ENCODE measurements at places on chromosomes 2 and 18.

DNA sequence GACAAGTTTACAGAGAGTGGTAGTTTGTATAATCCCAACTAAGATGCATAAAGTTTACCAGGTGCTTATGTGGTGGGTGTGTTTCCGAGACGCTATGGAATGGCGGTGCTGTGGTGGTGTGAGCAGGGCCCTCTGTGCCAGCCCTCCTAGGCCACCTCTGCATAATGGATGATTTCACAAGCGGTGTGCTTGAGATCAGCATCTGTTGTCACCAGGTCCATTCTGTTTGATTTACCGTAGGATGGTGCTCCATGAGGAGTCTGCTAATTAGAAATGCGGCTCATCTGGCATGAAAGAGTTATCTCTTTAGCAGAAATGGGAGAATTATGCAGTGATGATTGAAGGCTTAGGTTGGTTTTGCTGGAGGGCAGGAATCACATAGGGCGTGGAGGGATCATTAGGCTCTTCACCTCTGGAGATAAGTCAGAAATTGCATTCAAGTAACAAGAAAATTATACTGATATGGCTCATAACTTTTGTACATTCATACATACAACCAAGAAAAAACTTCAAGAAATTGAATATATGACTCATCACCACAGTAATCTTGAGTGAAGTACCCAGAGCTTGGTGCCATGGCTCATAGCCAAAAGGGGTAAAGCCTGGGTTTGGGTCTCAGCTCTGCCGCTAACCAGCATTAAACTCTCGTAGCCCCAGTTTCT is 41.4 kb downstream of the CRIM1 start:
- no peak for DNase-seq

- DNase-seq, result no peak
Measured at GRCh38 chr2:208097313-208097712, 27.0 kb downstream of the CRYGD start.

GRCh38 chr2:25227576-25227975 is 59.2 kb upstream of the POMC start:
- DNase-seq, result no peak

DNA sequence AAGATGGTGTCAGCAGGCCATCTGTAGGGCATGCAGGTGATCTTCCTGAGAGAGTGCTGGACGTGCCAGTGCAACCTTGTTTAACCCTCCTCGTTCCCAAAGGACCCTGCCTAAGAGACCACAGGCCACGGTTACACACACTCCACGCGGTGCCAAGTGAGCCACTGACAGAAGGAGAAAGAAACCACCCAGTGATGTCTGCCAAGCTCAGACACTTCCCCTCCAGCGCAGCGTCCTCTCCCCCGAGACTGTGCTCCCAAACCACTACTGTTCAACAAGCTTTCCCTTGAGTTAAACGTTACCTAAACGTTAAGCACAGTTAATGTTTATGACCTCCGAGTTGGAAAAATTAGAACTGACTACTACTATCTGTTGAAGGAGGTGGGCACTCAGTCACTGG is 119.1 kb upstream of the NCK2 start:
- DNase-seq, result no peak

DNA sequence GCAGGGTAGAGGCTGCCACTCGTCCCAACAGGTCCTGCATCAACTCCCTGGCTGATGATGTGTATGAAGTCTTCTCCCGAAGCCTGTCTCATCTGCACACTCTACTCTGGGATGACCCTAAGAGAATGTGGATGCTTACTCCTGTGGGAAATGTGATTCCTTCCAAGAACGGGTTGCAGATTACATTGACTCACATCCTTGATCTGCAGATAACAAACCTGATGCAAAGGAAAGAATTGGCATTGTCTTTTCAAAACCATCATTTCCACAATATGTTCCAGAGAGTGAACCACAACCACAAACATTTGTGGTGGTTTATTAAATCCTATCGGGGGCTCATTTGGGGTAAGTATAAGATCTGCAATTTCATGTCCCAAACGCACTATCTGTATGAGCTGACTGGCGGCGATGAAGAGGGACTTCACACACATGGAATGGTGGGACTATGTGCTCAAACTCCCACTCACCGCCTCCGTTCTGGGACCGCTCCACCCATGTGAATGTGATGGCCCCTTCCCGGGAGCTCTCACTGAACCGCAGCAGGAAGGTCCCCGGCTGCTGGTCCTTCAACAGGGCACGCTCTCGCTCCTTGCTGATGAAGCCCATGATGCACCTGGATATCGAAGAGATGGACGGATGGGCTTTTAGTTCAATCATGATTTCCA is 35.5 kb downstream of the STAT1 start:
- no peak for DNase-seq

DNA sequence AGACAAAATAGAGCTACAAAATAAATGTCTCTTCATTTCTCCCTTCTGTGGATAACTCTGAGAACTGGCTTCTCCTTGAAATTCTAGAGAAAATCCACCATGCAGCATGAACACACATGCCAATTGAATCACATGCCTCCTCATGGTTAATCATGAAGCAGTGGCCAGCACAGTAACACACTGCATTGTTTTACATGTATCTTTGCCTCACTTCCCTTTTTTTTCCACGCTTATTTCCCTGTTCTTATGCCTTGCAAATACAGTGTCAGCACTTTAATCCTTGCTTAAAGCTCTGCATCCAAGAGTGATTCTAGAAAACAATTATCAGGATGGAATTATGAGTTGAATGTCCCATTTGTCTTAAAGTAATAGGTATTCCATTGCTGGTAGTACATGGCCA is 50.3 kb upstream of the ZBTB7C start:
- no peak for DNase-seq

- no peak for DNase-seq
Measured at GRCh38 chr18:48765053-48765452, 185.7 kb downstream of the SMAD7 start.

DNA sequence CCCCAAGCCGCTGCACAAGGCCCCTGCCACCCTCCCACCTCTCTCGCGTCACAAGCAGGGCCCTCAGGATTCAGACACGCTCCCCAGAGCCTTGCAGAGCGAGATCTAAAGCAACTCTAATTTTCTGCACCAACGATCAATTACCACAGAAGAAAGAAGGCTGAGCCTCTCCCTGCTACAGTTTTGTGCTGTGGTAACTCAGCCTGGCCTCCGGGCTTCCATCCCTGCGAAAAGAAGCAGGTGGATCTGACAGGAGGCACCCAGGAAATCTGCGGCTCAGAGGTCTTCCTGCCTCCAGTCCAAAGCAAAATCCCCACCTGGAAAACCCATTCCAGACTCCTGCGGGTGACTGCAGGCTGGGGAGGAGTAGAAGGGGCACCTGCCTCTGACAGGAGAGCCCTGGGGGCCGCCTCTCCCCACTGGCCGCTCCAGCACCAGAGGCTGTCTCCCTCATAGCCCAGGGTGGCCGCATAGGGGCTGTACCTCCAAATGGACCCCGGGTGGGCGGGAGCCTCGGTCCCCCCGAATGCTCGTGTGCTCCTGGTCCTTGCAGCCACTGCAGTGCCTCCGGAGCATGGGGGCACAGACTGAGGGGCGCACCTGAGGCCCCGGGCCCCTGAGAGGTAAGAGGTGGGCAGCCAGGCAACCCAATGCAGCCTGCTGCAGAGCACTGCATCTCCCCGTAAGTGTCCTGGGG is 31.0 kb downstream of the PXDN start:
- no peak for DNase-seq

DNA sequence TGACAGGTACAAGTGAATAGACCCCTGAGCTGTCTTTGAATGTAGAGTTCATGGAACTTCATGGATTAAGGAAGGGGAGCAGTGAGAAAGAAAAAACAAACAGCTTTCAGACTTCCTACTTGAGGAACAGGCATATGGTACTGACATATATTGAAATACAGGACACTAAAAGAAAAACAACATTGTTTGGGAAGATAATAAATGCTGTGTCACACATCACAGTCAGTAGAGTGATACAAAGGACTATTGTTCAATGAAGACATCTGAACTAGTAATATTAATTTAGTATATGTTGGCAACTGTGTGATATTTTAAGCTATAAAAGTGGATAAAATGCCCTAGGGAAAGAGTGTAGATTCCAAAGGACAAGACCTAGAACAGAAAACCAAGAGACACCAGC is 3.3 kb downstream of the DSC2 start:
- no peak for DNase-seq

GRCh38 chr2:238895891-238896600 is 48.2 kb downstream of the TWIST2 start:
- DNase-seq, result no peak

DNA sequence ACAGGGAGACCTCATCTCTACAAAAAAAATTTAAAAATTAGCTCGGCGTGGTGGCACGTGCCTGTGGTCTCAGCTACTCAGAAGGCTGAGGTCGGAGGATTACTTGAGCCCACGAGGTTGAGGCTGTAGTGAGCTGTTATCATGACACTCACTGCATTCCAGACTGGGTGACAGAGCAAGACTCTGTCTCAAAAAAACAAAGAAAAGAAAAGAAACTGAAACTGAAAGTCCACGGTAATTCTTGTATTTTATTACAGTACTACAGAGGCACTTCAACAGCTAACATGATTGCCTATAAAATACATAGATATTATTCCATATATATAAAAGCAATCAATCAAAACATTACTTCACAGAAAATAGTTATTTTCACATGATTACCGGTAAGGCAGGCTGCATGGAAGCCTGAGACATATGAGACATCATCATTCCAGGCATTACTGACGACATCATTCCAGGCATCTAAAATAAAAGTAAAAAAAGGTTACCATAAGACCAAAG is 23.1 kb downstream of the PRPF40A start:
- DNase-seq, result no peak

DNA sequence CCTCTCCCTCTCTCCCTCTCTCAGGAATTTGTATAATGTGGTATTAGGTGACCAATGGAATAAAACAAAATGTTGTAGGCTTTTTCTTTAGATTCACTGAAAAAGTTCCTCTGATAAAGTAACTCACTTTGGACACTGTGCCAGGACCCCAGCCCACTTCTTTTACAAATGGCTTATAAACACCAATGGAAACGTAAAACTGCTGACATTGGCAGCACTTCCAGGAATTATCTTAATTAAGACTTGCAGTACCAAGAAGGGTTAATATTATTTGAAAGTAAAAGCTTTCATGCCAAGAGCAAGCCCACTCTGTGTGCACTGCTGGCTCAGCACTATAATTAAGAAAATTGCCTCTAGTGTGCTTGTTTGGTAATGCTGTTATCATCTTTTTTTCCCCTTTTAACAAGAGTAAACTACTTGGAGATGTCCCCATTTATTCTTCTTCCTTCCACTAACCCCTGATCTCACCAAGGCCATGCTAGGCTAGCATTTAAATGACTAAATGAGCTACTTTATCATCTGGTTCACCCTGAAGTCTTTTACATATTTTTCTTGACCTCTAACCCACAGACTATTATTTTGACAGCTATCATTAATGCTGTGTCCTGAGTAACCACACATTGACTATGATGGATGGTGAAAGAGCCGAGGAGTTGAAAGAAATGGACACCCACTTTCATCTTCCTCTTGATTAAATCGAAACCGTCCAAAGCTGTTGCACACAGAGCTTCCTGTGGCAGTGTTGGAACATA is 232.2 kb upstream of the ETAA1 start:
- DNase-seq, result no peak

DNA sequence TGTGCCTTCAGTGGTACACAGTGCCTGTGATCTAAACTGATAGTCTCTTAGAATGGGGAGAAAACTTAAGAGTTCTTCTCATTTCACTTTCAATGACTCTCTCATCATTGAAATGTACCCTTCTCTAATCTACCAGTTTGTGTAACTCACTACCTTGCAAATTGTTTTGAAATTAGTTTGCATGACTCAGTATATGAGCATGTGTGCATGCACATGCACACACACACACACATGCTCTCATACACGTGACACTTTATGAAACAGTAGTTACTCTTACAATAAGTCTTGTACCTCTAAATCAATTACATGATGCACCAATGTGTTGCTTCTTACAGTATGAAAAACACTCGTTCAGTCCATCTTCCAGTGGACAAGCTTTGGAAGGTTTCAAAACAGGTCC is 10.6 kb downstream of the LYPD6B start:
- no peak for DNase-seq

GRCh38 chr2:224157655-224158054 is 118.6 kb upstream of the SERPINE2 start:
- DNase-seq, result no peak

DNA sequence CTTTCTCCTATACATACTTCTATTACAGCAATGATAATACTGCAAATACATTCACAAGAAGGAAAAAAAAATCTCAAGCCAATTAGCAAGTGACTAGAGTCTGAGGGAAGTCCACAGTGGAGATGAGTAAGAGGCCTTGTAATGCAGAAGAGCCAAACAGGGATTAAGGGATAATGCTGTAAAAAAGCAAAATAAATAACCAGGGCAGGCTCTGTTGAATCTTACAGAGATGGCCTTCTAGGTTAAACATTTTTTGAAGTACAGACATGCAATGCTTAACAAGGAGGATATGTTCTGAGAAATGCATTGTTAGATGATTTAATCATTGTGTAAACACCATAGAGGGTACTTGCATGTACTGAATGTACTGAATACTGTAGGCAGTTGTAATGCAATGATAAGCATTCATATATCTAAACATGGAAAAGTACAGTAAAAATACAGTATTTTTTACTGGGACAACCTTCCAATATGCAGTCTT is 122.1 kb upstream of the RMDN2 start:
- DNase-seq, result no peak

- no peak for DNase-seq
Measured at GRCh38 chr2:19352946-19353720, 5.3 kb downstream of the OSR1 start.

DNA sequence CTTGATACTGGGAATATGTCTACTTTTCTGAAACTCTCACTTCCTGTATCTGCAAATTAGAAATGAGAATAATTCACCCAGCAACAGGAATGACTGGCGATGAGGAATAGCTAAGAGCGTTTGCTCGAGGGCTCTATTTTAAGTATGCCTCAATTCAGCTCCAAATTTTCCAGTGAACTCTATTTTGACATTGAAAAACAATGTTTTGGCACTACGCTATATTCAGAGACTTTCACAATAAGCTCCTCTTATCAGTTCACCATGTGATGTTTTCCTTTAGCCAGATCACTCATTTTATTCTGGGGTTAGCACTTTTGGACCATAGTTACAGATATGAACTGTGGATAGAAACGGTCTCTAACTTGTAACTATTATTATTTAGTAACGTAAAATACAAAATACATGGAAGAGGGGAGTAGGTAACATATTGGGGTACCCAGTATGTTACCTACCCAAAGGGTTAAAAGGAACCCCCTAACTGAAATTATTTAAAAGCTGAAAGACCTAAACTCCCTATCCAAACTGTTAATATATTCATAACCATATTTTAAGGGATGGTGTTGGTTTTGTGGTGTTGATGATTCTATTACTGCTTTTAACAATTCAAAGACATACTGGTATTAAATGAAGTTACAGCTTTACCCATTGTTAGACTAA is 28.1 kb downstream of the SLC40A1 start:
- no peak for DNase-seq

DNA sequence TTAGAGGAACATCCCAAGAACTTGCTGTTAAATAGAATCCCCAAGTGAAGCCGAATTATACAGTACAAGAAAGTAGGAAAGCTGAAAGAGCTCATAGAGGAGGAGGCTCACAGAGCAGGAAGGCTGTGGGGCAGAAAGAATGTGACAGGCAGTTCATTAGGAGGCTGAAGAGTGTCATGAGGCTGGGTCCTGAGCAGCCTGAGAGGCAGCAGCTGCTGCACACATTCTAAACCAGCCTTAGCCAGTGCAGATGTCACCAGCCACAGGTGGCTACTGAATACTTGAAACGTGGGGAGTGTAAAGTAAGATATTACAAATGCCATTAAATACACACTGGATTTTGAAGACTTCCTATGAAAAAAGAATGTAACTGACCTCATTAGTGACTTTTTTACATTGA is 490.2 kb upstream of the KLHL29 start:
- no peak for DNase-seq
